Naive thymus-derived CD4-positive, alpha-beta T cell (primary cell): ENCODE measurements at places on chromosomes 12 and 14. TPM values are rescaled to one million over a fixed set of nuclear protein-coding genes. Genes with fewer than 3 reads are reported as not detected.

DNA sequence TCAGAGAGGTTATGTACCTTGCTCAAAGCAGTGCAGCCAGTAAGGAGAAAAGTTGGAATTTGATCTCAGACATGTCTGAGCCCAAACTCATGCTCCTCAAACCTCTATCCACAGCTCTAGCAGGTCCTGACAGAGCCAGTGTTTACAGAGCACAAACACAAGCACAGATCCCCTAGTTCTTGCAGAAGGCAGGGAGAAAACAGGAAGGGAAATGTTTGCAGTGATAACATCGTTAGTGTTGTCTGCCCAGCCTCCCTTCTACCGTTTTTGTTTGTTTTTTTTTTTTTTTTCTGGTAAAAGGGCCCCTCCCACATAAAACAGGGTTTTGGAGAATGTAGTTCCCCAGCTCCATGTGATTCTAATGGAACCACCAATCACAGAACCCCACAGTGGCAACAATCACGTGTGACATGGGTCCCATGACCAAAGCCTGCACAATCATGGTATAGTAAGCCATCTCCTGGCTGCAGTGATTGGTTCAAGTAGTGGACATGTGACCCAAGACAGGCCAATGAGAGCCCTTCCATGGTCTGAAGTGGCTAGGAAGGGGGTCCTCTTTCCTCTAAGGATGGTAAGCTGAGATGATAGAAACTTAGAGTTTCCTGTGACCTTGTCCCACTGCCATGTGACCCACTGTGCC is 513.4 kb downstream of the MED13L start:
- H3K27me3 ChIP-seq, result no peaks in the 10 kb centered on the region
- no peak overlapping the region for H3K27ac ChIP-seq
- no peak overlapping the region for H3K4me3 ChIP-seq
- H3K36me3 ChIP-seq, result no peaks in the 10 kb centered on the region
- no peaks in the 10 kb centered on the region for H3K4me1 ChIP-seq
- no peak for DNase-seq

- H3K27me3 ChIP-seq, result no peaks in the 10 kb centered on the region
- no peak for DNase-seq
- no peaks in the 10 kb centered on the region for H3K36me3 ChIP-seq
- H3K27ac ChIP-seq, result no peak overlapping the region
- H3K4me3 ChIP-seq, result no peak overlapping the region
- no peaks in the 10 kb centered on the region for H3K4me1 ChIP-seq
These were observed 319.2 kb upstream of the DDHD1 start for GRCh38 chr14:53472306-53472705.

- peaks cover 13% of the 10 kb centered on the region for H3K4me1 ChIP-seq
- no peaks in the 10 kb centered on the region for H3K36me3 ChIP-seq
These were observed 501 bp downstream of the RIMKLB start for GRCh38 chr12:8698132-8698851.

DNA sequence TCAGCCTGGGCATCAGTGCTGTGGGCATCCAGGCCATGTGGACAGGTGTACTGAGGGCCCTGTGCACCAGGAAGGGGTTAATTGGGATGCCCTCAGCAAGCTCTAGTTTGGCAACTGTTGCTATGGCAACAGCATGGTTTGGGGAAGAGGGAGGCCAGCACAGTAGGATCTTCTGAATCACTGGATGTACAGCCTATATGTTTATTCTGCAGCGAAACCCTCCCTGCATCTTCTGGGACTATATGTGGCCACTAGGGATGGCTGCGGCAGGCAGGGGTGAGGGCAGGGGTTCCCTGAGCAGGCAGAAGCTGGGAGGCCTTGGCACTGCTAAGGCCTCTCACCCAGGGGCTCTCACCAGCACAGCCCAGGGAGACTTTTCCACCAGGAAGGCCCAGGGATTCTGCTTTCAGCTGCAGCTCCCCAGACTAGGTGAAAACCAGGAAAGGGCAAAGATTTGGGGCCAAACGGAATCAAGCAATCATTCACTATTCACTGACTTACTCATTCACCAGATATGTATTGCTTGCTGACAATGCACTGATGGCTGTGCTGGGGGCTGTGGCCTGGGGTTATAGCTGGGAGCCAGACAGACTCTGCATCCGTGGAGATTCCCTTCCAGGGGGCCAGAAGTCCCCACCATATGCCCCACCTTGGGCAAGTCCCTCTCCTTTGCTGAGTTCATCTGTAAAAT is 42.8 kb downstream of the IRF2BPL start:
- H3K27me3 ChIP-seq, result no peaks in the 10 kb centered on the region
- H3K4me3 ChIP-seq, result no peak overlapping the region
- no peak for DNase-seq
- H3K4me1 ChIP-seq, result no peaks in the 10 kb centered on the region

DNA sequence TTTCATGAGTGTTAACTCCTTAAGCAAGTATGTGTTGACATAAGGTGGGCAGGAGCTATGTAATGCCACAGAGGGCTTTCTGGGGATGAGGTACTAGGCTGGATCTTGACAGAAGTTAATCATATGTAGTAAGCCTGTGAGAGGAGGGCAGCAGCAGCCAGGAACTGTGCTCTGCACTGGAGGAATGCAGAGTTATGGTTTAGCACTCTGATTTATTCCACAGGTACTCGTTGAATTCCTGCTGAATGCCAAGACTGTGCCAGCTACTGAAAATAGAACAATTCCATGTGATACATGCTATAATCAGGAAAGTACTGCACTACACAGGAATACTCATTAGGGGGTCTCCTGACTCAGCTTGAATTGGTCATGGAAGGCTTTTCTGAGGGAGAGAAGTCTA is 58.7 kb downstream of the SUSD6 start:
- no peaks in the 10 kb centered on the region for H3K27me3 ChIP-seq
- no peak for DNase-seq
- H3K4me3 ChIP-seq, result no peak overlapping the region
- peaks cover 75% of the 10 kb centered on the region for H3K4me1 ChIP-seq
- H3K36me3 ChIP-seq, result no peaks in the 10 kb centered on the region

- H3K4me1 ChIP-seq, result peaks cover 4% of the 10 kb centered on the region
- no peak overlapping the region for H3K27ac ChIP-seq
- H3K27me3 ChIP-seq, result peaks cover 4% of the 10 kb centered on the region
- peak overlapping the region; percentile 64 for H3K4me3 ChIP-seq
- H3K36me3 ChIP-seq, result no peaks in the 10 kb centered on the region
- peak; percentile 90 for DNase-seq
These were observed 18.0 kb upstream of the CACNA1C start for GRCh38 chr12:2034633-2035430.

- H3K27me3 ChIP-seq, result no peaks in the 10 kb centered on the region
- H3K36me3 ChIP-seq, result no peaks in the 10 kb centered on the region
- no peaks in the 10 kb centered on the region for H3K4me1 ChIP-seq
- DNase-seq, result no peak
- no peak overlapping the region for H3K4me3 ChIP-seq
These were observed 17.1 kb downstream of the ANKRD9 start for GRCh38 chr14:102492531-102492910.

DNA sequence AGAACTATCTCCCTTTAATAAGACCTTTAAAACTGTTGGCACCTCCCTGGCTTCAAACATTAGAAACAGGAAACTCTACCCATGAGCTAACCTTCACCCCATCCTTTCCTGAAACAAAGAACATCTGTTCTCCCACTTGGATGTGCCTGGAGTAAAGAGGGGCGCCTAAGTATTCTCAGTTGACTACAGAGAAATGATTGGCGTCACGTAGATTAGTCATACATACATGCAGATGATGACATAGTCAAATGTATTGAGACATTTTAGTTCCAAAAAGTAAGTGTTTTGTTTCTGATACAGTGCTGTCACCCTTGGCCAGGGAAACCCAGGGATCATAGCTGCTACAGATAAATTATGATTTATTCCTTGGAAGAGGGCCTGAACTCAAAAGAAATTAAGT is 260.0 kb upstream of the PLEKHG7 start:
- H3K4me1 ChIP-seq, result no peaks in the 10 kb centered on the region
- H3K27ac ChIP-seq, result no peak overlapping the region
- no peaks in the 10 kb centered on the region for H3K27me3 ChIP-seq

GRCh38 chr14:79281244-79282152 is 929.8 kb downstream of the DIO2 start:
- no peaks in the 10 kb centered on the region for H3K36me3 ChIP-seq
- H3K4me1 ChIP-seq, result no peaks in the 10 kb centered on the region
- H3K27me3 ChIP-seq, result no peaks in the 10 kb centered on the region
- no peak overlapping the region for H3K27ac ChIP-seq

DNA sequence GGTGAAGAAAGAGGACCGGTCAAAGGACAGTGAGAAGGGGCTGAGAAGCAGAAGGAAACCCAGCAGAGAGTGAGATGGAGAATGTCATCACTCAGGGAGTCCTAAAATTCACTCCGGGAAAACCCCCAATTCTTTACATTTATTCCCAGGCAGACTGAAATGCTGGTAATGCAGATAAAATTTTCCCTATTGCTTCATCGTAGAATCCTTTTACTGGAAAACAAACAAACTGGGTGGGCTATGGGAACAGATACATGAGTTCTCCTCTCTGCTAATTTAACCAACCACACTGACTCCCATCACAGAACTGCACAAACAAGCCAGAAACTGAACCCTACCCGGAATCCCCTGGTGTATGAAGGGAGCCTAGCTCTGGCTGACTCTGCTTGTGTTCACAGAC is 20.9 kb downstream of the HEBP1 start:
- H3K36me3 ChIP-seq, result no peaks in the 10 kb centered on the region
- no peak overlapping the region for H3K27ac ChIP-seq
- no peaks in the 10 kb centered on the region for H3K4me1 ChIP-seq
- no peaks in the 10 kb centered on the region for H3K27me3 ChIP-seq
- no peak overlapping the region for H3K4me3 ChIP-seq

GRCh38 chr12:121297435-121297991 is 1.0 kb upstream of the CAMKK2 start:
- H3K27me3 ChIP-seq, result no peaks in the 10 kb centered on the region
- peak; percentile 11 for DNase-seq
- H3K4me3 ChIP-seq, result peak overlapping the region; percentile 83
- peaks cover 12% of the 10 kb centered on the region for H3K4me1 ChIP-seq
- H3K36me3 ChIP-seq, result no peaks in the 10 kb centered on the region

DNA sequence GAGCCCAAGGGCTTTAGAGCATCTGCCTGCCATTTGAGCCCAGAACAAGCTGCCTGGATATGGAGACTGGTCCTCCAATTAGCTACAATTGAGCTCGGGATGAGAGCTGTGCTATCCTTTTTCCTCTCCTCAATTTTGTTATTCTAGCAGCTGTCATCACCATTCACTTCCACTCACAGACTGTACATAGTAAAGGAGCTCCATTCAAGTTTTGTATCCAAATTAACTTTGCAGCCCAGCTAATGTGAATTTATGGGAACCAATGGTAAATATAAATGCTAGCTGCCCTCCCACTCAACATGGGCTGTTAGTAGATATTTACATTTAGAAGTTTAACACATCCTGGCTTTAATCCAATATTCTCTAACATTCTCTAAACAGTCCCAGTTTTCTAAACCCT is 44.6 kb downstream of the BMP4 start:
- H3K4me3 ChIP-seq, result no peak overlapping the region
- no peak for DNase-seq
- no peaks in the 10 kb centered on the region for H3K27me3 ChIP-seq
- no peaks in the 10 kb centered on the region for H3K4me1 ChIP-seq

DNA sequence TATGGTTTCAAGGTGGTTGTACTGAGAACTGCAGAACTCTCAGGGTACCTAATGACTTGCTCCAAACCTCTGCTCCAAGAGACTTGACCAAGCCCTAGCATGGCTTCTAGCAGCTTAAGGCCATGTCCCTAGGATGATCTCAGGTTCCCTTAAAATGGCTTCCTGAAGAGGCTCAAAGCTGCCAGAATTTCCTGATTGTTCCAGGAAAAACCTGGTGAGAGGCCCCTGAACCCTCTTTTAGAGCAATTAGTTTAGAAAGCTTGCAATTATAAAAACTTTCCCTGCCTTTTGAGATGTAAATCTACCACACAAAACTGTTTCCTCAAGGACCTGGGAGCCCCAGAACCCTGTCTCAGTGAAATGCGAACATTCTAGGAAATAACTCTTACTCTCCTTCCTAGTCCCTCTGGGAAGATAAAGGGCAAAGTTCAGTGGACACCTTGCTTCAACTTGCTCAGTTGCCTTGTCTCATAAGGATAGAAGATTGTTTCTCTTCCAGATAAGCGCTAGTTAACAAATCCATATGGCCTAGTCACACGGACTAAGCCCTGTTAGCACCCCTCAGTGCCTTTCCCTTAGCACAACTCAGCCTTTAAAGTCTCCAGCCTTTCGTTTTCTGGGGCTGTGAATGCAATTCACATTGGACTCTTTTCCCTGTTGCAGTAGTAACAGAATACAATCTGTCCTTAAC is 2.5 kb downstream of the CMAS start:
- H3K4me3 ChIP-seq, result no peak overlapping the region
- peaks cover 10% of the 10 kb centered on the region for H3K4me1 ChIP-seq
- no peaks in the 10 kb centered on the region for H3K36me3 ChIP-seq
- H3K27me3 ChIP-seq, result no peaks in the 10 kb centered on the region

GRCh38 chr14:101293605-101294004 is 267.7 kb upstream of the DIO3 start:
- H3K27me3 ChIP-seq, result no peaks in the 10 kb centered on the region
- no peak overlapping the region for H3K27ac ChIP-seq
- no peak for DNase-seq
- no peak overlapping the region for H3K4me3 ChIP-seq
- H3K36me3 ChIP-seq, result no peaks in the 10 kb centered on the region

DNA sequence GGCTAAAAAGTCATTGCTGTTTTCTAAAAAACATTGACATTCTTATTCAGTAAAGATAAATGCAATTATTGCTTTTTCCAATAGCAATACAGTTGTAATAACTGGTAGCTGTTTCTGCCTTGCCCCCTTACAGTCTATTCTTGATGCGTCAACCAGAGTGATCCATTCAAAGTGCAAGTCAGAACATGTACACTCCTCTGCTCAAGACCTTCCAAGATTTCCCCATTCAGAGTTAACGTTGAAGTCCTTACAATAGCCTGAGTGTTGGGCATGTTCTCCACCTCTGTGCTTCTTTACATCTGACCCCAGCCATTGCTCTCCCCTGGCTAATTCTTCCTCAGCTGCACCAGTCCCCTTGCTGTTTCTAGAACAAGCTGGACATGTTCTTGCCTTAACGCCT is 24.3 kb downstream of the VRK1 start:
- DNase-seq, result no peak
- H3K27ac ChIP-seq, result no peak overlapping the region
- H3K4me1 ChIP-seq, result peaks cover 11% of the 10 kb centered on the region
- no peaks in the 10 kb centered on the region for H3K27me3 ChIP-seq
- no peaks in the 10 kb centered on the region for H3K36me3 ChIP-seq
- no peak overlapping the region for H3K4me3 ChIP-seq

DNA sequence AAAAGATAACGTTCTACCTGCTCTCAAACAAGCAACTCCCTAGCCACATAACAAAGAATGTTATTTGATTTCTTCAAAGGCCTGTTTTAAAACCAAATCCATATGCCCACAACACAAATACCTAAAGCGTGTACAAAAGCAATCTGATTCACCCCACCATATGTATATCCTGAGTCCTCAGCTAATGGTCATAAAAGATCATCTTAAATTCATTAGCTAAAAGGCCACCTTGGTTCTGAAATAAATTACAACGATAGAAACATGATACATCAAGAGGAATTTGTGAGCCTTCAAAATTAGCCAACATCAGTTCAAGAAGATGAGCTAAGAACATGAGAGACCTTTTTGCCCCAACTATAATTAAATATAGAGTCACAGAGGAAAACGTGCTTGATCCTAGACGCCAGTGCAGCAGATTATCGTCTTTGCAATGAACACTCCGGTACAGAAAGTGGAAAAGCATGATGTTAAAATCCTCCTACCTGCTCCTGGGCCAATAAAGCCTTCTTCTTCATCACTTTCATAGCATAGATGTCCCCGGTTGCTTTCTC is 20.0 kb downstream of the CIT start:
- no peak for DNase-seq
- no peak overlapping the region for H3K4me3 ChIP-seq
- no peak overlapping the region for H3K27ac ChIP-seq
- no peaks in the 10 kb centered on the region for H3K4me1 ChIP-seq
- no peaks in the 10 kb centered on the region for H3K27me3 ChIP-seq

OR6C2 gene
- not detected for polyA plus RNA-seq

TSHR gene
- polyA plus RNA-seq, result not detected

BEGAIN gene
- polyA plus RNA-seq, result 0.64 TPM

CRIP2 gene
- polyA plus RNA-seq, result 69.1 TPM

WBP11 gene
- 61.2 TPM for polyA plus RNA-seq
